AG09319 (cell line): ENCODE measurements at places on chromosomes 16 and 17.

DNA sequence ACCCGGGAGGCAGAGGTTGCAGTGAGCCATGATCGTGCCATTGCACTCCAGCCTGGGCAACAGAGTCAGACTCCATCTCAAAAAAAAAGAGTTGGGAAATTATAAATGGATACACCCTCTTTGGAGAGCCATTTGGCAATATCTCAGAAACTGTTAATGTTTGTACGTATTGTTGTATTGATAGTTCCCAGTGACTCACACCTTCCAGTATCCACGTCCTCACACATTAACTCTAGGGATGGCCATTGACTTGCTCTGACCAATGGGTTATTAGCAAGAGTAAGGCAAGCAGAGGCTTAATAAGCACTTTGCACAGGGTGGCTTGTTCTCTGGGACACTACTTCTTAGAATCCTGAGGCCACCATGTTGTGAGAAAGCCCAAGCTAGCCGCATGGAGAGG is 107.6 kb upstream of the LHX1 start:
- no peak for DNase-seq

DNA sequence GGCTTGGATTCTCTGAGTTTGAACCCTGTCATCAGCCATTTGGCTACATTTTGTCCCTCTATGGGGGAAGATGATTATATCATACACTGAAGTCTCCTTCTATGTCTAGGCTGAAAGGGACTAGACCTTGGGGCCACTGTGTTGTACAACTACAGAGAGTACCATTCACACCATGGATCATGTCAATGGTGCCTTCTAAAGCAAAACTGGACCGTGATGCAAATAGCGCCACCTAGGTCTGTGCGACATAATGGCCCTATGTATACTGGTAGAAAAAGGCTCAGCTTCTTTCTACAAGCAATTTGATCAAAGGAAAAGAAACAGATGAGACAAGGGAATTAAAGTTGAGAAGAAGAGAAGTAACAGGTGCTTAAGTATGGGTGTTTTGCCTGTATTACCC is 100.7 kb downstream of the LYRM1 start:
- DNase-seq: no peak

DNA sequence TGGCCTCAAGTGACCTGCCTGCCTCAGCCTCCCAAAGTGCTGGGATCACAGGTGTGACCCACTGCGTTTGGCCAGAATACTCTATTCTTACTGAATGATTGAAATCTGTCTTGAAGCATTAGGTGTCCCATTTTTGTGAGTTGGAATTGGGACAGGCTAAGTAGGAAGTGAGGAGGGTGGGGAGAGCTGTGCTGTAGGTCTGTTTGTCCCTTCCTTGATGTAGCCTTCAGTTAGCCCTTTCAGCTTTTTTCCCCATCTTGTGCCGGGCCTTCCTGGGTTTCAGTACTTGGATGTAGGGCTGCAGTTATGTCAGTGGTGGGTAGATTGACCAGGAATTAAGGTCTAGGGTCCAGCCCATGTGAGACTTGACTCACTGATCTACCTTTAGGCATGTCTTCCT is 8.7 kb downstream of the PYCARD start:
- no peak for DNase-seq

- no peak for DNase-seq
These were observed 24.6 kb downstream of the CACNG1 start for GRCh38 chr17:67068999-67069398.

GRCh38 chr17:75102385-75102821 is 7.4 kb upstream of the ARMC7 start:
- no peak for DNase-seq

DNA sequence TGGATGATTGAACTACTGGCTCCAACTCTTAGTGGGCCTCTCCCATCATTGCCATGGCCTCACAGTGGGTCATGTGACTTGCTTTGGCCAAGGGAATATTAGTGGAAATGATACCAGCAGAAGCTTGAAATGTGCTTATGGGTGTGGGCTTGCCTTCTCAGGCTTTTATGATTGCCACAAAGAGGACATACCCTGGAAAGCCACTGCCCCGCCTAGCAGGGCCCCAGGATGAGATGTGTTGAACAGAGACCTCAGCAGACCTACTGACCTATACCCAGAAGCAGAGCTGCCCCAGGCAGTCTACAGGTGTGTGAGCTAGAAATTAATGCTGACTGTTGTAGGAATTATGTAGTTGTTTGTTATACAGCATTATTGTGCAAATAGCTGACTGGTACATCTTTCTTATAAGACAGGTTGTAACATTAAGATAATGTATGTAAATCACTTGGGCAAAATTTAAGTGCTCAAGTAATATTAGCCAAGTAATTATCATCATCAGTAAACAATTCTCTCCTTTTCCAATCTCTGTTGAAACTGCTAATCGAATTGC is 67.8 kb upstream of the CDH5 start:
- no peak for DNase-seq

DNA sequence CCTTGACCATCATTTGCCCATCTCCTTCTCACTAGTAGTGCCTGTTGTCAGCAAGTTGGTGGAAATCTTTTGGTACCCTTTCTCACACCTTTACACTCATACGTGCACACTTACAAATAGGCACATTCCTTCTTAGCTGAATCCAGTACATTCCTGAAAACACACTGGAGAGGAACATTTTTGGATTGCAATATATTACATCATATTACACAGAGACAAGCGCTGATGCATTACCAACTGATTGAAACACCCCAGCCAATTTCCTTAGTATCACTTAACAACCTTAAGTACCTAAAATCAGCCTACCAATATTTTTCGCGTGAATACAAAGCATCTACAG is 64.1 kb downstream of the PLCG2 start:
- DNase-seq: no peak

GRCh38 chr16:20344611-20345010 is 7.9 kb downstream of the UMOD start:
- DNase-seq: no peak

DNA sequence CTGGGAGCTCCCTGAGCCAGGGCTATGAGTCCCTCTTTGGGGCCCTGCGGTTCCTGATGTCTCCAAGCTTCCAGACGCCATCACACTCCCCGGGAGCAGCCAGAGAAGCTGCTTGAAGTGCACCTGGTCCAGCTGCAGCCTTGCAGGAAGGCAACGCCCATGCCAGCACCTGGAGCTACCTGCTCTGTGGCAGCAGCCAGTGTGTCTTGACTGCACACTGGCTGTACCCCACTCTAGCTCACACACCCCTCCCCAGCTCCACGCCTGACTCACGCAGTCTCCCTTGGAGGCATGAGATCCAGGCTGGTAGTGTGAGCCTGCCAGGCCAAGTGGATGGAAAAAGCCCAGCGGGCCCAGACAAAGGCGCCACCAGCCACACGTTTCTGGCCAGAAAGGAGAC is 63.3 kb downstream of the USP32 start:
- no peak for DNase-seq

DNA sequence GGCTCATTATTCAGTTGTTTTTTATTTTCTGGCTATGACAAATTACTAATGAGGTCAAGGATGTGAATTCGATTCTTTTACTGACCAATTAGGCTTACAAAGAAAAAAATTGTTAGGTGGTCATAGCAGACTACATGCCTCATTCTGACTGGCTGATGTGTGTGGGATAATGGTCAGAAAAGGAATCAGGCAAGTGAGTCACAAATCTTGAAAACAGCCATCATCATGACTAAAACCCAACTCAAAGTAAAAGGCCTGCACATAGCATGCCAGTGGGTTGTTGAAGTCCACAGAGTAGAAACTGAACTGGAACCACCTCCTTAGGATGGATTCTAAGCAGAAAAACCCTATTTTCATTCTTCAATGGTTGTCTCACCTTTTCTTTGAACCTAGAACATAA is 8.6 kb downstream of the RPGRIP1L start:
- DNase-seq: no peak
